Activated CD4-positive, alpha-beta T cell treated with anti-CD3 and anti-CD28 coated beads, Interleukin-10, Interleukin-2, amounts not matched to agents 100 ng/mL and 50 ng/mL, durations not matched to agents 16 hours and 8 hours (primary cell): ENCODE measurements at places on chromosomes 1 and 21.

- no peak for DNase-seq
These were observed at the start of gene S100A14 for GRCh38 chr1:153616144-153616916. S100A14 (minus strand) TSS chr1:153616325; CDS start chr1:153615858, 467 bp downstream.

DNA sequence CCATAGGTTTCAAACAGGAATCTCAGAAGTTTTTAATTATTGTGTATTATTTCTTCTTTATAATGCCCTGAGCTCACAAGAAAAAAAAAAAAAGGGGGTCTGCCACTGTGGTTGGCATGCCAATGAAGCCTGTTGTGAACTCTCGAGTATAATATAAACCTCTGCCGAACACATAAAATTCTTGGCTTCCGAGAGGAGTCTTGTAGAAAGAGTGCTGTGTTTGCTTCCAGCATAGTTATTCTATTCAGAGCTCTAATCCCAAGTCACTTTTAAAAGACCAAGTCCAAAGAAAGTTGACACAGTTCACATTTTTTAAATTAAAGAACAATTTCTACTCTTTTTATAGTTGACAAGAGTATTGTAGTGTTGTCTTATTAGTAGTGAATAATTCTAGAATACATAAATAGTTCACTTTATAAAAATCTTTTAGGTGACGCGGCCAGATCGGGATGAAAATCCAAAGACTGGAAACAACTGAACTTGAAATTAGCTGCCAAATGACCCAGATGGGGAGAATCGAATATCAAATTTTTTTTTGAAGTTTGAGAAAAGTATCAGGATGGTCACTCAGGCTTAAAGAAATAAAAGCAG is 293.2 kb downstream of the DUSP10 start:
- DNase-seq: no peak

GRCh38 chr1:191907121-191907520 is 251.1 kb upstream of the RGS18 start:
- DNase-seq: no peak

DNA sequence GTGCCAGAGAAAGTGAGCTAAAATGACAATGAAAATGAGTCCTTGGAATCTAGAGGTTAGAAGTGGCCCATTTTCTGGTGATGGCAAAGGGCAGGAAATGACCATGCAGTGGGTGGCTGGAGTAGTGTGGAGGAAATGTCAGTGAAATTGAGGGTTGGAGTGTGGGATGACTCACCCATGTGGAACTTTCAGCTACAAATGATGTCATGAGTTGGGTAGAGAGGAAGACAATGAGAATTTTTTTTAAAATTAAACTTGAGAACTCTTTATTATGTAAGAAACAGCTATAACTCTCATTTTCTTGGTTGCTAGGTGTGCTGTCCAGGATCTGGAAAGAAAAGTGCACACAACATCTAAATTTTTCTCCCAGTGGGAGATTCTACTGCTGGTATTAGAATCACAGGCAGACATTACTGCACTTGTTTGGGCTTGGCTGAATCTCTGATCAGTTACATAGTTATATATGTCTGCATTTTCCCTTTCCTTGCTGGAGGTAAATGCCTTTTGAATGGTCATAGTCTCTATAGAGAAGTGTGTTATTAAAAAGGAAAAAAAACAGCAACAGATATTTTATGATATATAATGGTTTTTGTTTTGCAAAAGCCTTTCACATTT is 56.8 kb upstream of the GNG12 start:
- DNase-seq: peak; percentile 39

DNA sequence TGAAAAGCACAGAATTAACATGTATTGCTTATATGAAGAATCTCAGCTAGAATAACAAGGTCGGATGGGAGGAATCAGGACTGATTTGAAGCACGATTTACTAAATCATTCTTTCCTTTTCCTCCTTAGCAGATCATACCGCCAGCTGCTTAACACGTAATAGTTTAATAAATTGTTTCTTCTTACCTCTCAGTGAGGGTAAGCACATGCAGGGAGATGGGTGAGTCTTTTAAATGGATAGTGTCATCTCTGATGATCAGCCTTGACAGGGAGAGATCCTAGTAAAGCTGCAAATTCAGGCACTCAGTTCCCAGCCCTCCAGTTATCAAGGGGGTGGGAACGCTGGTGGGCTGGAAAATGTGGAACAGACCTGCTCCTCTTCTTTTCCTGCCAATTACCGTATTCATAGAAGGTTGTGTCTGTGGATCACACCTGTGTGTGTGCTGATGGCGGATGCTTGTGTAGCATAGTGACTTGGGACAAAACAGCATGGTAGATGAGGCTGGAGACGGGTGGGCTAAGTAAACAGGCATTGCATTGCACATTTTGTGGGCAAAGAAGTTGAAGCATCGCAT is 30.7 kb downstream of the NTPCR start:
- DNase-seq: no peak

DNA sequence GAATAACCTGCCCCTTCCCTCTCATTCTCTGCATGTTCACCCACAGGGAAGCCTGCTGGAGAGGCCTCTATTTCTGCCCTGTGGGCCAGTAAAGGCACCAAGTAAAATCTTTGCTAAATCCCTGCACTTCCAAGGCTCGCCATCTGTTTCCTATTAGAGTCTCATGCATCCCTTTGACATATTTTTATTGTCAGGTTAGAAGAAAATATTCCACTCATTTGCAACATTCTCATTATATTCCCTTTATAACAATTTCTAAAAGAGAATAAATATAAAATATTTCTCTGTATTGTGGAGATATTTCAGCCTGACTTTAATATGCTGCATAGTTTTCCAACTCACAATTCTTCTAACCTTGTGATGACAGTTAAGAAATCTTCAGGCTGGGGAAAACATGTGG is 340.4 kb upstream of the VAMP3 start:
- DNase-seq: no peak

- no peak for DNase-seq
These were observed 175.4 kb downstream of the HIVEP3 start for GRCh38 chr1:41743366-41743765.

DNA sequence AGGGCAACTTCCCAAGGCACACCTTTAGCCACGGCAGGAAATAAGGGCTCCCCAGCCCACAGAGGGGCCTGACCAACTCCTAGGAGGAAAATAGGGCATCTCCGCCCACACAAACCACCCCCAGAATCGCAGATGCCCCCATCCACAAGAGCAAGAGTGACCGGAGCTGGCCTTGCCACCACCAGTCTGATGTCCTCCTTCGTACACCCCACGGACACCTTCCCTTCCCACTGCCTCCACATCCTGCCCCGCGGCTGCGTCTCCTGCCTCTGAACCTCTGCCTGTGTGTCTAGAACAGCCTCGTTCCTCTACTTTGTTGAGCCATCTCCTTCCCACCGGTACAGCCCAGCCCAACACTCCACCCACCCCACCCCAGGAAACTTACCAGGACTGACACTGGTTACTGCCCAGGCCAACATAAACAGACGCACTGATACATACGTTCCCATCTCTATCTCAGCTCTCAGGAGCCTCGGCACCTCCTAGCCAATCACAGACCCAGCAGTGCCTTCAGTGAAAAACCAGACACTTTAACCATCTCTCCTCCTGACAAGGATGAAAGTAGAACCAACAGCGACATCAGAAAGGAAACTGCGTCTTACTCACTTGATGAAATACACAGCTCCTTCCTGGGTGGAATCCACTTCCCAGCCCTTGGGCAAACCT is 7.6 kb upstream of the PLEKHA6 start:
- DNase-seq: no peak

- no peak for DNase-seq
These were observed 668.6 kb upstream of the NCAM2 start for GRCh38 chr21:20329636-20330035.

- no peak for DNase-seq
These were observed 992.7 kb downstream of the TTLL7 start for GRCh38 chr1:83006271-83006670.

GRCh38 chr1:212554401-212554800 is 54.2 kb upstream of the ATF3 start:
- DNase-seq: no peak

DNA sequence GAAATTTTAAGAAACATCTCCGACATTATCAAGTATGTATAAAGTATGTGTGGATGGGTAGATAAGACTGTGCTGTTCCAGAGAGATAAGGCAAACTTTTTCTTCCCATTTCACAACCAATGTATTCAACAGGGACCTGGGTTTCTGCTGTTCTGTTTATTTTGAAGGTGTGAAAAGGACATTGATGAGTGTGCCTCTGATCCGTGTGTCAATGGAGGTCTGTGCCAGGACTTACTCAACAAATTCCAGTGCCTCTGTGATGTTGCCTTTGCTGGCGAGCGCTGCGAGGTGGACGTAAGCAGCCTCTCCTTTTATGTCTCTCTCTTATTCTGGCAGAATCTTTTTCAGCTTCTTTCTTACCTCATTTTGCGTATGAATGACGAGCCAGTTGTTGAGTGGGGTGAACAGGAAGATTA is 174.0 kb downstream of the CRB1 start:
- DNase-seq: no peak

DNA sequence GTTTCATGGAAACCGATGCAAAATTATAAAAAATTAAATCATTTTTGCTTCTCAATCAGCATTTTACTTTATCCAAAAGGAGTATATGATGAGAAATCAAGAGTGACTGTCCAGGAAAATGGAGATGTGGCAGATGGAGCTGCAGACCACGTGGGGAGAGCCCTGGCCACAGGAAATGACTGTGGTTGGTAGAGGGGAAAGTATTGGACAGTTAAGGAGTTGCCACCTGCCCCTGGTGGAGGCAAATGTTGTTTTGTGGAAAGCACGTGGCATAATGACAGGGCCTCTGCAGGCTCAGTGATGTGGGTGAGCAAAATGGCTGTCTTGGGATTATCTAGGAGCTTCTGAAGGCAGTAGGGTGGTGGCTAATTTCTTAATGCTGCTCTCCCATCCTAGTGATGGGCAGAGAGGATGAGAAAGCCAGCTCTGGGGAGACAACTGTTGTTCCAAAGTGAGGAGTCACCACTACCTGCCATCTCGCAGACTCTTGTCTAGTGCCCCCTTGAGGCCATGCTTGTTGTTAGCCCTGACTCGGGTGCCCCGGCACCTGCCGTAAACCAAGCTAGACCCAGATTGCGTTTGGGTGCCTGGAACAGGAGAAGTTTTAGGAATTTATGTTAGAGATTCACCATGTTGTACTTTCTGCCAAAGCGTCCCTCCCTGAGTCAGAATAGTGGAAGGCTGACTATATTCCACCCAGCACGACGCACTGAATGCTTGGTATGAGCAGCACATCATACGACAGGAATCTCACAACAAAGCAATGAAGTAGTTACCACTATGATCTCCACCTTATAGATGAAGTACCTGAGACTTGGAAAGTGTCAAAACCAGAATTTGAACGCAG is 144.0 kb downstream of the ROR1 start:
- DNase-seq: peak; percentile 16

DNA sequence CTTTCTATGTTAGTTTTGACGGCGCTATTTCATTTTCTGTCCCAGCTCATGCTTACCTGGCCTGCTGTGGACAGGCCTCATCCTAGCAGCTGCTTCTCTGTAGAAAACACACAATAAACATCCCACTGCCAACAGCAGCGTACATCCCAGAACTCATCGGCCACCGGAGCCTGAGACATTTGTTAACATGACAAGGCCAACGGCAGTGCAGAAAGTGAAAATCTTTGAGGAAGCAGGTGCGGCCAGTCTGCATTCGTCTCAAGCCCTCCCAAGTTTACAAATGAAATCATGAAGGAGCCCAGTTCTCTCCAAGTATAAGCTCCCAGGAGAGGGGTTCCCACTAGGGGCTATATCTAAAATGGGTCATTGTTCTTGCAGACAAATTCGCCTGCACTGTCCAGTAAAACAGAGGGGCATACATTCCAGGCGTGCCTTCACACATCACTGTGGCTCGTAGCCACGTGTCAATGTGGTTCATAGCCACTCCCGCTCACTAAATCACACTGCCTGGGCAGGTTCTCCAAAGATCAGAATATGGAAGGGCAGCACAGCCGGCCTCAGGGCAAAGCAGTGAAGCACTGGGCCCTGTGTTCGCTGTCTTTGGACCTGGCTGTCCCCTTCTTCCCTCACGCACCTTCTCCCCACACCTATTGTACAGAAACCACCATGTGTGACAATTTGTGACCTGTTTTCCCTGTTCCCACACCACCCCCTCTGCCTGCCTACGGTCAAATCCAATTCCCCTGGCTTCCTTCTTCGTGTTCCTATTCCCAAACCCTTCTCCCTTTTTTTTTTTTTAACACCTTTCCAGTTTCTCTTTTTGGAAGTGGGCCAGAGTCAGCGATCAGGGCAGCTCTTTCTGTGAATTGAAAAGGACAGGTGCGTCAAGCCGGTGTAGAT is 27.0 kb upstream of the ABCG1 start:
- DNase-seq: no peak

GRCh38 chr1:66563094-66563800 is 29.3 kb downstream of the SGIP1 start:
- no peak for DNase-seq

- no peak for DNase-seq
These were observed 14.5 kb upstream of the CFHR4 start for GRCh38 chr1:196873385-196873784.

- no peak for DNase-seq
These were observed 29.2 kb upstream of the PDE9A start for GRCh38 chr21:42624095-42624790.

- DNase-seq: no peak
These were observed 1.5 kb downstream of the LHX8 start for GRCh38 chr1:75135573-75136194.

DNA sequence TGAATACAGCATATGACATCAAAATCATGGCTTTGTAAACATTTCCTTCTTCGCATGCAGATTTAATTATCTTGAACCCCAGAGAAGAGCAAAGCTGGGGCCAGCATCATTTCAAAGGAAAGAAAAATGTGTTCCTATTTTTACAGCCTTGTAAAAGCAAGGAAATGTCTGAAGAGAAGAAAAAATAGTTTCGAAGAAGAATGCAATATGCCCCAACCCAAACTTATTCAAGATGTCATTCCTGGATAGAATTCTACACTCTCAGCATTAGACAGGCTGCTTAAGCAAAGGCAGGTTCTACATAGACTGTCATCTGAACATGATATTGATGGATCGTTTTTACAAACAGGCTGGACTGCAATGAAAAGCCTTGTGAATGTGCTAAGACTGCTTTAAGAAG is 900.8 kb downstream of the TTLL7 start:
- DNase-seq: no peak

GRCh38 chr1:238223076-238223640 is 332.4 kb upstream of the ZP4 start:
- no peak for DNase-seq

- no peak for DNase-seq
These were observed 1.5 kb upstream of the ST6GALNAC5 start for GRCh38 chr1:76865696-76866286.

GRCh38 chr1:47669081-47669585 is 231.3 kb downstream of the FOXD2 start:
- DNase-seq: no peak

GRCh38 chr1:13556224-13556764 is 27.3 kb upstream of the PDPN start:
- DNase-seq: no peak
